Chondrocyte (in vitro differentiated cells): ENCODE measurements at places on chromosomes 2 and 18. TPM values are rescaled to one million over a fixed set of nuclear protein-coding genes. Genes with fewer than 3 reads are reported as not detected.

The SIGLEC15 gene
- 0.41 to 0.85 TPM (median 0.72 TPM) in 3 replicates for total RNA-seq

The PRKAG3 gene
- not detected in 3 replicates for total RNA-seq

DNA sequence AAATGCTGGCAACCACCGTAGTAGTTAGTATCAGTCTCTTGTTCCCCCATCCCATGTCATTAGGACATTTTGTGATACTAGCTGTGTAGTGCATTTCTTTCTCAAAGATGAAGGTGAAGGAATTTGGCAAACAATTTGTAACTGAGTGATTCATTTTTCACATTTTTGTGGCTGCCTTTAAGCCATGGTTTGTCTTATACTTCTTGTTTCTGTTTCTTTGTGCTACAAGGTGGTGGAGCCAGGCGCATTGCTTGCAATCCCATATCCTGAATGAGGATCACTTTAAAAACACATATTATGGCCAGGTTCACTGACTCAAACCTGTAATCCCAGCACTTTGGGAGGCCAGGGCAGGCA is 40.6 kb downstream of the GPD2 start:
- no peak for DNase-seq

DNA sequence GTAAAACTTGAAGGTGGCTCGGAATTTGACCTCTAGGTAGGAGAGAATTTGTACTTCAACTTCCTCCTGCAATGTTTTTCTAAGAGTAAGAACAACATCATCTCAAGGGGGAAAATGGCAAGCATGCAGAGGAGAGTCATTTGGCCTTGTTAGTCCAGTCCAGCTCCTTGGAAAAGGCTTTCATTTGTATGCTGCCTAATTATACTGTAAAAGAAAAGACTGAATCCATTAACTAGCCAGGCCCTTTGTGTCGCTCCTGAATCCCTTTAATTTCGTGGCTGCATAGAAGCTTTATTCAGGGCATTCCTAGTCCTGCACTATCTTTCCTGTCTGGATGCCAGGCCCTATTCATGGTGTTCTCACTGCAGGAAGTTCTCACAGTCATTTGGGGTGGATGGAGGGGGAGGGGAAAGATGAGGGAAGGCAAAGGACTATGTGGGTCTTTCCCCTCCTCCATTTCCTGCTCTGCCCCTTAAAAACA is 36.0 kb downstream of the PHLPP1 start:
- no peak for DNase-seq

DNA sequence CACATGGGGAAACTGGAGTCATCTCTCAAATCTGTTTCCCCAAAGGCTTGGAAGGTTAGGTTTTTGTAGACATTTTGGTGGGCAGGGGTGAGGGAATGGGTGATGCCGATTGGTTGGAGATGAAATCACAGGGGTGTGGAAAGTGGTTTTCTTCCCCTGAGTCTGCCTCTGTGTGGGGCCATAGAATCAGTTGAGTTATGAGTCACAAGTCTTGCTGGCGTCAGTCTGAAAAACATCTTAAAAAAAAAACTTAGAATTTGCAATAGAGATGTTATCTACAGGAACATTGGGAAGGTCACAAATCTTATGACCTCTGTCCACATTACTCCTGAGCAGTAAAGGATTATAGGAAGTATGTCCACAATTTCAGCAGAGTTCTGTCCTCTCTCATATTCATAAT is 314.6 kb downstream of the CNTNAP5 start:
- DNase-seq = no peak

DNA sequence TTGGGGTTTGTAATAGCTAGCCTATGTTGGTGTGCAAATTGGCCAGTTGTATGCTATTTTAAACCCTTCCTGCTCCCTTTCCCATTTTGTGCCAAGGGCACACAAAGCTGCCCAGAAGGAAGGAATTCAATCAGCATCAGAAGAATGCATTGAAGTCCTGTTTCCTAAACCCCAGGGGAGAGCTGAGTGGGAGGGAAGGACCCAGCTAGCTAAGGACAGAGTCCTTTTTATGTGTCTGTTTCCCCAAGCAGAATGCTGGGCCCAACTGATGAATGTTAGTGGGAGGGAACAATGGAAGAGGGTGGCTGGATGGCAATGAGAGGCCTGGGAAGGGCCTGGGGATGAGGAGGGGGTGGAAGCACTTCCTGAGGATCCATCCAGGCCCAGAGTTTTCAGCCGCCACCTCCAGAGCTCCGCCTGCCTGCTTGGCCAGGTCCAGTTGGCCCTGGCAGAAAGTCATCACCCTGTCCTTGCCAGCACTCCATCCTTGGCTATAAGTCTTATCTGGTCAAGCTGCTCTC is 32.7 kb downstream of the MEX3C start:
- no peak for DNase-seq

- no peak for DNase-seq
Observed at GRCh38 chr2:158732573-158733429, 62.3 kb upstream of the DAPL1 start.

GRCh38 chr2:235011607-235011928 is 59.8 kb downstream of the SH3BP4 start:
- no peak for DNase-seq

GRCh38 chr2:65937379-65938160 is 497.4 kb upstream of the MEIS1 start:
- DNase-seq = no peak
